Mammary epithelial cell (primary cell): ENCODE measurements at places on chromosomes 2 and 18.
A peak's percentile ranks its signal among the peaks of the same experiment; 100 is the strongest.

GRCh38 chr2:38740851-38741731 lies 10.1 kb downstream of the SRSF7 start:
- peak; percentile 16 for DNase-seq

DNA sequence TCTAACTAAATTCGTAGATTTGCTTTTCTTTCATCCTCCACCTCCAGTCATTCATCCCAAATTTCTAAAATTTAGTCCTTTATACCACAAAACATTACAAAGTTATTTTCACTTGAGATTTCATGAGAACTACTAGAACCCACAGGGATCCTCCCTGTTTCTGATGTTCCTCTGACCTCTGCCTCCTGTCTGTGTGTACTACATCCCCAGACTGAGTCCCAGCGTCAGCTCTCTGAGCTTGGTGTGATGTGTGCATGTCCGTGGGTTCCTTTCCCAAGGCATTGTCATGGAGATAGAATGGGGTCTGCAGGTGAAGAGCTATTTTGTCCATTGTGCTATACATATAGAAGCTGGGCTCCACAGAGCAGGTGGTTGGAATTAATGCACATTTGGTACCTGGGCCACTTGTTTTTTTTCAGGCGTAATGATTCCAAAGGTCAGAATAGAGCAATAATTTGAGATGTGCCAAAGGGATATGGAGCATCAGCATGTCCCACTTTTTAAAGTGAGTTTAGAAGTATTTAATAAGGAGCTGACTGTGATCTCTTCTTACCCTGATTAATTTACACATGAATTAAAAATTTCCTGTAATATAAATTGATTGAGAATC lies 151.2 kb upstream of the BOD1L2 start:
- no peak for DNase-seq

DNA sequence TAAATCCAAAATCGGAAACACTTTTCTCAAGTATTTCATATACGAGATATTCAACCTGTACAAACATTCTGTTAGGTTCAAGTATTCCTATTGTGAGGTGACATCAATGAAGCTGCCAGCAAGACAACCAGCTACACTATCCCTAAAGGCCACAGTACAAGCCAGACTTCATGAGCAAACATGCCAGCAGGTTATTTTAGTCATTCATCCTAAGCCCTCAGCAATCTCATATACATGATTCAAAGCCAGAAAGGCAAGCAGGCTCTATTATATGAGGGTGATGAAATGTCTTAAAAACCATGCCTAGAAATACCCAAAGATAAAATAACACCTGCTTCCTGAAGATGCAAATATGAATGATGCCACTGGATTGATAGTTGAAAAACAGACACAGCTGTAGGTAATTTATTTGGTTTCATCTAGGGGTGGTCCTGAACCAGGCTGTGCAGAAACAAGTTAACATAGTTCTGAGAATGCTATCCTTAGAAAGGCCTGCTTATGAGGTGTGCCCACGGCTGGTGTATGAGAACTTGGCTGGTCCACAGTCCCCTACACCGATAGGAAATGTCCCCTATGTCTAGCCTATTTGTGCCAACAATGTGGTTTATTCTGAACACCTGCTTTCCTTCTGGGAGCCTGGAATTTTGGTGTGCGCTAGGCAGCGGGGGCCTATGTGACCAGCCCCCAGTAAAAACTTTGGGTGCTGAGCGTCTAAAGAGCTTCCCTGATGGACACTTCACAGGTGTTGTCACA lies 48.2 kb upstream of the KIDINS220 start:
- no peak for DNase-seq

DNA sequence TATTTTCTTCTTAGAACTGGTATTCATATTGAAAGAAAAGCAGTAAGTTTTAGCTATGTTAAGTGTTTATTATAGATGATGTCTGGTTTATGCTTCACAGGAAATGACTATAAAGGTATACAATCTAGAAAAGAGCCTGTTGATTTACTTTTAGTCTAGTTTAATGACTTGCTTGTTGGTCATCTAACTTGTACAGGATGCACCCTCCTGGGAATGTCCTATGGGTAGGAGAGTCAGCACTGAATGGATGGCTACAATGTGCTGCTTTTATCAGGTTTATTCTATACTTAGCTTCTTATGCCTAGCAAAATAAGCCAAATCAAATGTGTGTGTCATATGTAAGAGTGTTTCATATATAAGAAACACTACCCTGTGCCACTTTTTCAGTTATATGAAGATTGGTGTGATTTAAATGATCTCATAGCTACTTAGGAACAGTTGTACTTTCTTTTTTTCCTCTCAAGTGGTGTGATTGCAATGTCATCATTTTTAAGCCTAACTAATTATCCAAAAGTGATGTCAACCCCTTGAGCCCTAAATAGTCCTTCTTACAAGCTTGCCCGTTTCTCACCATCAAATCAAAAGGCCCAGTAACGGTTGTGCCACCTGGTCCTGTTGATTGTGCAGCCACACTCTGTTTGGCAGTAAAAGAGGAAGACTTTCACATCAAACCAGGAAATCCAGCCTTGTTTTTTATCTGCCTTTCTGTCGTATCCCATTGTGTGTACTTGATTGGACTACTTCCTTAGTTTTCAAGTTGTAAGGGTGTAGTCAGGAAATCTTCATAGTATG lies 176.0 kb downstream of the DIS3L2 start:
- no peak for DNase-seq

DNA sequence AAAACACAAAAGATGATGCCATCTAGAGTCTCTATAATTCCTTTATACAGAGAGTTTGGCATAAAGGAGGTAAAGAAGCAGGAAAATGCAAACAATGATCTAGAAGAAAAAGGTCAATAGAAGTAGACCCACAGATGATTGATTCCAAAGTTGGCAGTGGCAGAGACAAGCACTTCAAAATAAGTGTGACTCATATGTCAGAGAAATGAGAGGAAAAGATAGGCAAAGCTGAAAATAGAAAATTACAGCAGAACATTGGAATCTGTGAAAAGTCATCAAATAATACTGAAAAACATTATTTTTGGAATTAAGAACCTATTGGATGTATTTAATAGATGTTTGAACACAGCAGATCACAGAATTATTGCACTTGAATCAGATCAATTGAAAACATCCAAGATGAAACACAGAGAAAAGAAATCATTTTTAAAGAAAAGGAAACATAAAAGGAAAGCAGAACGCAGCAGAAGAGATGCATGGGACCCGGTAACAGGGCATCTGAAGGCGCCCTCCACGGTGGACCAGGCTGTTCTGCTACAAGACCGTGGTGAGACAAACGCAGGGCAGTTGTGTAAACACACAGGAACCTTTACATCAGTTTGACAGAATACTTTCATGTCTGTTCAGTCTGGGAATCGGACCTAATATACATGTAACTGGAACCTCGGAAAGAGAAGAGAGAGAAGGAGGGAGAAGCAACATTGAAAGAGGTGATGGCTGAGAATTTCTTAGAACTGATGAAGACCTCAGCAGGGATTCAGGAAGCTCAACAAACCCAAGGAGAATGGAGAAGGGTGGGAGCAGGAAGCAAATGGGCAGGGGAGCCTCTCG lies 74.6 kb upstream of the GPC1 start:
- DNase-seq: no peak

DNA sequence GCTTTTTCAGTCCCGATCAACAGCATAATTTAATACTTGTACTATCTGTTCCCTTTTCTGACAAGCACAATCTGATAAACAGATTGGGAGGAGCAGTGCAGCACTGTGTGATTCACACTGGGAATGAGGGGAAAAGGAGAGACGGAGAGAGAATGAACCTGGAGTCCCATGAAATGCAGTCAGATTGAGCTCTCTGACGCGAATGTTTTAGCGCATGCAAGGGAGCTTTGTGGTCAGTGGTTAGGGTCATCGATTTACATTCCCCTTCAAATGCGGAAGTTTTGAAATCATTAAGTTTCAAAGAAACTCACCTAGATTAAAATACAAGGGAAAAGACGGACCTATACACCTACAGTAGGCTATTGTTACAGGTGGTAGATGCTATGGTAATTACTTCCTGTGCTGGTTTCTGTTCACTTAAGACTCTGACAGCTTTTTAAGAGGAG lies 99.6 kb downstream of the KCTD1 start:
- DNase-seq: no peak

DNA sequence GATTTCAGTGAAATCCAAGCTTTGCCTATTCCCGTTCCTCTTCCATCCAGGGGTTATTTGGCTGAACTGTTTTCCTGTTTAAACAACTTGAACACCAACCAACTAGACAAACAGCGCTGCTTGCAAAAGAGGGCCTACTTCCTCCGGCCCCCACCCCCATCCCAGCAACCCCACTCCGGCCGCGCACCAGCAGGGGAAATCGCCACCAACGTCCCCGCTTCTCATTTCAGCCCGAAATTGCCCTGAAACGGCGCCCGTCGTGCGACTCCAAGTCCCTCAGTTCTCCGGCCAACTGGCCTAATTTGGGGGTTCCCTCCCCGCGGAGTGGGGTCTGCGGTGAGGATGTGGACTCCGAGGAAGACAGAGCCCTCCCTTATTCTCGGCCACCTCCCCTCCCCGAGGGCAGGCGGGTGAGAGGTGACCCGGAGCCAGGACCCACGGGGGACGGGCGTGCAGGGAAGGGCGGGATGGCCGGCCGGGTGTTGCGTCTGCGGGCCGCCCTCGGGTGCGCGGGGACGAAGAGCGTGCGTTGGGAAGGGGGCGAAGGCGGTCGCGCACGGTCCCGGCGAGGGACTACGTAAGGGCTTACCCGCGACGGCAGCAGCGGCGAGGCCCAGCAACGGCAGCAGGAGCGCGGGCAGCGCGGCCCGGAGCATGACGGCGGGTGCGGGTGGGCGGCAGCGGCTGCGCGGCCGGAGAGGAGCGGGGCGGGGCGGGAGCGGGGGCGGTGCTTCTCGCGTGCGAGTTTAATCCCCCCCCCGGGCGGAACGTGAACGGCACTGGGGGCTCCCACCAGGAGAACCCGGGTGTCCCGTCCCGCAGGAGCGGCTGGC lies at the start of gene CD302:
TSS of gene CD302 (minus strand) at position 666 of the 833 bp plus-strand sequence. CDS start at position 656, 10 bp downstream.
- DNase-seq: peak; percentile 21
